Inflammatory macrophage (primary cell): ENCODE measurements at places on chromosomes 4 and X.
A peak's percentile ranks its signal among the peaks of the same experiment; 100 is the strongest.

DNA sequence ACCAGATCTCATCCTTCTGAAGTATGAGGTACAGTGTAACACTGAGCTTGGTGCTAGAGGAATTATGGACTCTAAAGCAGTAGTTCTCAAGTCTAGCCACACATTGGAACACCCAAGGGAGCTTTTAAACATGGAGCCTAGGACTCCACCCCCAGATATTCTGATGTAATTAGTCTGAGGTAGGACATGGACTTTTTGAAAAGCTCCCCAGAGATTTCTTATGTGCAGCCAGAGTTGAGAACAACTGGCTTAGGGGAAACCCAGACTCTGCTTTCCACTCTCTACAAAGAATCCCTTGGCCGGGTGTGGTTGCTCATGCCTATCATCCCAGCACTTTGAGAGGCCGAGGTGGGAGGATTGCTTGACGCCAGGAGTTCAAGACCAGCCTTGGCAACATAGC is 11.6 kb upstream of the GDPD2 start:
- no peak for DNase-seq

DNA sequence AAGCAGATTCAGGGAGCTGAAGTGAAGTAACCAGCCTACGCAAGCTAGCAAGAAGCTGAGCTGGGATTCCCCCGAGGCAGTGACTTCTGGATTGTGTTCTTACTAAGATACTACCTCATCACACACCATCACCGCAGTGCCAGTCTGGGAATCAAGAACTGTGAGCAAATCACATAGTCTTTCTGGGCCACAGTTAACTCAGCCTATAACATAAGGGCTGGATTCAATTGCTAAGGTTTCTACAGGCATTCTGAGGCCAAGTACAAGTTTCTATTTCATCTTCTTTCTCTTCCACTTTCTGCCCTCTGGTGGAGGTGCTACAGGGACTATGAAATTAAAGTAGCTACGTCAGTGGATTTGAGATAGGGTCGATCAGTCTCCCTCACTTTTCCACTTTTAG is 1.4 kb upstream of the CORIN start:
- DNase-seq, result no peak

- peak; percentile 46 for DNase-seq
Measured at GRCh38 chr4:38601244-38601915, 62.6 kb upstream of the KLF3 start.

DNA sequence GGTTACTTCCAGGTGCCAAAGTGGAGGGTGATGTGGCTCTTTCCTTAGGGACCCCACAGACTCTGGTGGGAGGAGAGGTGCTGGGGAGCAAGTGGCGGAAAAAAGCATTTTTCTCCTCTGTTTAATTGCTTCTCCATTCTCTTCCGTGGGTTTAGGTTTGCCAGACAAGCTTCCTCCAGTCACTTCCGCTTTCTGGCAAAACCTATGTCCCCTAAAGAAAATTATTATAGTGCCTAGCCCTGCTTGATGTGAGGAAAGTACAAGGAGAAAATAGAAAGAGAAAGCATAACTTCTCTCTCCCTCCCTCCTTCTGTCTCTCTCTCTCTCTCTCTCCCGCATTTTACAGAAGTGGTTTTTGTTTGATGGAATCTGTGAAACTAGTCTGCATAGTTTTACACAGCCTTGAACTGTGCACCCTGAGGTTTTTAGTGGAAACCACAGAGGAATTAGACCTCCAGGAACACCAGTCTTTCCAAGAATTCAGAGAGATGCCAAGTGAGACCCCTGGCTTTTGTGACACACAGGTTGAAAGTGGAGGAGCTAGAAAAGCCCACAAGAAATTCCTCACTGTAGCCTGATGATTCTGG is 231.1 kb upstream of the ANXA3 start:
- DNase-seq, result peak; percentile 31

DNA sequence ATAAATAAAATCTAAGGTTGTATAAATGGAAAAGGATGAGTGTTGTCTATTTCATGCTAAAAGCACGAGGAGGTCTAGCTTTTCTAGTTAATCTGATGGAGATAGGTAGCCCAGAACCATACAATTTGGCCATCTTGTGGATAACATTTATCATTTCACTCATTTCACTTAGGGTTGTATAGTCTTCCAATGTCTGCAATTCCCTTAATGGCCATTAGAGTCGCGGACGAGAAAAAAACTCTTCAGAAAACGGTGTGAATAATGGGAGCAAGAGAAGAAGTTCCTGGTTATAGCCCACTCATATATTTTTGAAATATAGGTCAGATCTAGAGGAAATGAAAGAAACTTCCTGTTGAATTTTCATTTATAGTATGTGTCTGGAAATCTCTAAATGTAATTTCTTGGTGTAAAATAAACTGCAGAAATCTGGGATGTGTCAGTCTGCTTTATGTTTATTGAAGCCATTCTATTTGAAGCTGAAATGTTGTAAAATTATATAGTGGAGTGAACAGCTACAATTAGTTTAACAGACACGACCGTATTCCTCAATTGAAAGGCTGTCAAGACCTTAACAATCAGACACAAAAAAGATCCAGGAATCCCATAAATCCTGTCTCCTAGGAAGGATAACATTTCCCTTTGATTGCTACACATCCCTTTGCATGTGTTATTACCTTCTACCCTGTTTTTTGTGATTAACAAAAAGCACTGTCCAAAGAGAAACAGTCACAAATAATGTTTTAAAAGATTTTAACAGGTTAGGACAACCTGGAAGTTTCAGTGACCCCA is 47.7 kb upstream of the MGST2 start:
- DNase-seq, result peak; percentile 17

DNA sequence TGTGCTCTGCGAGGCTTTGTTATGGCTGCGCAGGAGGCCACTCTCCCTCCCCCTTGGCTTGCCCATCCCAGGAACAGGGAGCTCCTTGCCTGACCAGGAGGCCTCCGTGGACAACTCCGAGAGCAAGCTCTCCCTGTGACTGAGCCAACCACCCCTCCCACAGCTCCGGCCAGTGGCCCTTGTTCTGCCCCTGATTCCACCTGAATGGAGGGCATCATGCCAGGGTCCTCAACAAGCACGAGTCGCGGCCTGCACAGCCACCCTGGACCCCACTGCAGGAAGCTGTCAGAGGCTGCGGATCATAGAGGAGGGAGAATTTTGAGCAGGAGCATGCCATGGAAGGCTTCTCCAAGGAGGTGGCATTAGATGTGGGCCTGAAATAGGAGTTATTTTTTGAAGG is 44.8 kb upstream of the GRPEL1 start:
- no peak for DNase-seq

DNA sequence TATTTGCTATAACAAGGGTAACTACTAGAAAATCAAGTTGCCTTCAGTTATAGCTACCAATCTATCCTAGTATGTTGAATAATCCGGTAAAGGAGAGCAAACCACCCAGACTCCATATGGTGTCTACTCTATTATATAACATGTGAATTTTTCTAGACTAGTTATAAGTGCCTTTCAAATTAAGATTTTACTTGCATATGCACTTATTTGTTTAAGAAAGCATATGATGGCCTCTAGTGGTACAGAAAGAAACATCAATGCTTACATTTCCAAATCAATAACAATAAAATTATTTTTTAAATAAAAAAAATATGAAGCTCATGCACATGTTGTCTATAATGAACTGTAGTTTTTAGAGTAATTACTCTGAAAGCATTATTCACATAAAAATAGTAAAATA is 1516.4 kb upstream of the PABPC4L start:
- DNase-seq, result no peak

- DNase-seq, result no peak
Measured at GRCh38 chrX:23383411-23383810, 48.8 kb downstream of the PTCHD1 start.

GRCh38 chrX:129772796-129773431 is 6.8 kb upstream of the SASH3 start:
- DNase-seq, result peak; percentile 95

DNA sequence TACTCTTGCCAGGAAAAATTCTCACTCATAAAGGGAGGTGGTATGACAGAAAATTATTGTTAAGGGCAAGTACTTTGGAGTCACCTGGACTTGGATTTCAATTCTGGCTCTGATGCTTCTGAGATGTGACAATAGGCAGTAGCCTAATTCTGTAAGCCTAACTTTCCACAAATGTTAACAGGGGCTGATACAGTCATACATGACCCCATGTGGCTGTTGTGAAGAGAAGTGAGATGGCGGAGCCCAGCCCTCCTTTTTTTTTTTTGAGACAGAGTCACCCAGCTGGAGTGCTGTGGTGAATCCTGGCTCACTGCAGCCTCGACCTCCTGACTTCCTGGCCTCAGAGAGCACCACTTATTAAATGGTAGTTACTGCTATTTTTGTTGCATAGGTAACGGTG is 54.4 kb upstream of the IRF2 start:
- no peak for DNase-seq

DNA sequence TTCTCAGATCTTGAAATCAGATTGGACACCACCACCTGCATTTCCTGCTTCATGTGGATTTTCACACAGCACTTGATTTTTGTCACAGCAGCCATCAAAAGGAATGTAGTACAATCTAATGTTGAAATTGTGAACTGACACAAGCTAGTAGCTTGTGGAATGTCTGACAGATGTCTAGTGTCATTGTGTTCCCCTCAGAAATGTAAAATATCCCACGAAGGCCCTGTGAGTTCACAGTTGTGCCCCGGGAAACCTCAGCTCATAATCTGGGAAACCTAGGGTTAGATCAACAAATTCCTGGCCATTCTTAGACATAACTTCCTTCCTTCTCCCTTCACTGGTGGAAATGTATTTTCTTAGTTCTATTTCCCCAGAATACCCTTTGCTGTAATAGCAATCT is 205.7 kb downstream of the AR start:
- DNase-seq, result no peak
